ENCODE measurements at places on chromosomes 6 and 20.
A peak's percentile ranks its signal among the peaks of the same experiment; 100 is the strongest.

- DNase-seq = no peak
Observed at GRCh38 chr6:96947055-96947454, 22.5 kb downstream of the KLHL32 start.

- DNase-seq = peak; percentile 93
Observed at GRCh38 chr6:15948930-15949900, 179.7 kb upstream of the MYLIP start.

GRCh38 chr20:20820785-20821483, 108.5 kb upstream of the RALGAPA2 start:
- no peak for DNase-seq

DNA sequence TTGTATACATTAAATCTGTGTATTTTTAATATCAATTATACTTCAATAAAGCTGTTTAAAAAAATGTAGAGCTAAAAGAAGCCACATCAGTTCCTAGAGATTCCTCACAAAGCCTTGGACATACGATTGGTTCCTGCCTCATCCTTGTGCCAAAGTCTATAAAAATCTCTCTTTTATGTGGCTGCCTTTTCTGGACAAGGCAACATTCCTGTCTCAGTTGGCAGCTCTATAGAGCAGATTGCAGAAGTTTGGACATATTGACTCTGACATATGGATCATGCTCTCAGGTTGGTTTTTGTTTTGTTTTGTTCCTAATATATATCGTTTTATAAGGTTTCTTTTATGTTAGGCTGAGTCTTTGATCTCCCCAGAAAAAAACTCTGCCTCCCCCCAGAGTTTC, 148.9 kb downstream of the MAFB start:
- DNase-seq = no peak

GRCh38 chr6:56151609-56152224, 95.7 kb downstream of the COL21A1 start:
- no peak for DNase-seq

DNA sequence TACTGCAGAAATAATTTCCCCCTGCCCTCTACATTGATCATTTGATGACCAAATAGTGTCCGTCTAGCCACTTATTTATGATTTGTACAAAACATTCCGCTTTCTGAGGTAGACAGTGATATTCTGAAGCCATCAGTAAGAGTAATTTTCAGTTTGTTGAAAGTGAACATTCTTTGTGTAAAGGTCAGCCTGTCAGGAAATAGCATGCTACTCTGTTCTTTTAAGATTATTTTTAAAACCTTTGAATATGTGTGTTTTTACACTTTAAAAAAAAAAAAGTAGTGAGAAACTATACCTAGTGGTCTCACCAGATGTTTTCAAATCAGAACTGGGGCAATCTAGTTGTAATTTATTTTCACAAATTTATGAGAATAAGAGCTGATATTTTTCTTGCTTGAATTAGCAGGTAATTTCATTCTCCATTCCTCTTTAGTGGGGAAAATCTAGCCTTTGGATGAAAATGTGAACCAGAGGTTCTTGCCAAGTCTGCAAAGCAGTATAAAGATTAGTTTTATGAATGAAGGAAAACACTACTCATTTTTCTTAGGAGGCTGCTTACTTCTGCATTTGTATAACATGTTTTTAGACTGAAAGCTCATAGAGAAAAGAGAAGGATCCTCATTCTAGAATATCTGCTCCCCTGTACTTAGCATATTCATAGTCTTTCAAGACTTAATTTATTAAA, 12.1 kb upstream of the REV3L start:
- DNase-seq = no peak

DNA sequence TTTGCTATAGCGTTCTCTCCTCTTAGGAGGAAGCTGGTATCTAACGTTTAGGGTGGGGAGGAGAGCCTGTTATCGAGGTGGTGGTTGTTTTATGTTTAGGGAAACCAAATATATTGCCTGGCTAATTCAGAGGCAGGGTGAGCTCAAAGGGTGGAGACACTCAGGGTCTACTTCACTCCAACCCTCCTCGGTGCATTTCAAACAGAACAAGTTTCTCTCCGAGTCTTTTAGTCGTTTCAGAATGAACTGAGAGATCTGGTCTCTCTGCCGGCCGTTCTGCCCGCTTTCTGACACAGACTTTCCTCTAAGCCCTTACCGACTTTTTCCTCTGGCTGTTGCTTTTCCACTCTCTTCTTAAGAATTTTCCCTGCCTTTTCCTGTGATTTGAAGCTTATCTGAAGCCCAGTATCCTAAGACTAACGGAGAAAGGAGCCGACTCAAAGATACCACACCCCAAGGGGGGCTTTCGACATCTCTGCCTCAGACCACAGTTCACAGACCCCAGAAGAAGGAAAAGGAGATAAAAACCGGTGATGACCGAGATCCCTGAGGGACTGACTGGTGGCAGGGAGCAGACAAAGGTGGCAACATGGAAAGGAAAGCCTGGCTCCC, 865 bp downstream of the STK38 start:
- DNase-seq = no peak

GRCh38 chr6:150334790-150335783, 33.7 kb upstream of the IYD start:
- peak; percentile 27 for DNase-seq

GRCh38 chr6:151007076-151007475, 141.6 kb downstream of the MTHFD1L start:
- DNase-seq = no peak

DNA sequence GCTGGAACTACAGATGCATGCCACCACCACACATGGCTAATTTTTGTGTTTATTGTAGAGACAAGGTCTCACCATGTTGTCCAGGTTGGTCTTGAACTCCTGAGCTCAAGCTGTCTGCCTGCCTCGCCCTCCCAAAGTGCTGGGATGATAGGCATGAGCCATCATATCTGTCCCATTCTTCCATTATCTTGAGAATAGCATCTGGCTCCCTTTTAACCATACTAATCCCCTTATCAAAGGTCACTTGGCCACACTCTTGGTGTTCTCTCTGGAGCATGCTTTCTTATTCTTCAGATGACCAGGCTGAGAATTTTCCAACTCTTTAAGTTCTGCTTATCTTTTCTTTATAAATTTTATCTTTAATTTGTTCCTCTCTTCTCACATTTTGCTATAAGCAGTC, 15.9 kb upstream of the TRERF1 start:
- no peak for DNase-seq

DNA sequence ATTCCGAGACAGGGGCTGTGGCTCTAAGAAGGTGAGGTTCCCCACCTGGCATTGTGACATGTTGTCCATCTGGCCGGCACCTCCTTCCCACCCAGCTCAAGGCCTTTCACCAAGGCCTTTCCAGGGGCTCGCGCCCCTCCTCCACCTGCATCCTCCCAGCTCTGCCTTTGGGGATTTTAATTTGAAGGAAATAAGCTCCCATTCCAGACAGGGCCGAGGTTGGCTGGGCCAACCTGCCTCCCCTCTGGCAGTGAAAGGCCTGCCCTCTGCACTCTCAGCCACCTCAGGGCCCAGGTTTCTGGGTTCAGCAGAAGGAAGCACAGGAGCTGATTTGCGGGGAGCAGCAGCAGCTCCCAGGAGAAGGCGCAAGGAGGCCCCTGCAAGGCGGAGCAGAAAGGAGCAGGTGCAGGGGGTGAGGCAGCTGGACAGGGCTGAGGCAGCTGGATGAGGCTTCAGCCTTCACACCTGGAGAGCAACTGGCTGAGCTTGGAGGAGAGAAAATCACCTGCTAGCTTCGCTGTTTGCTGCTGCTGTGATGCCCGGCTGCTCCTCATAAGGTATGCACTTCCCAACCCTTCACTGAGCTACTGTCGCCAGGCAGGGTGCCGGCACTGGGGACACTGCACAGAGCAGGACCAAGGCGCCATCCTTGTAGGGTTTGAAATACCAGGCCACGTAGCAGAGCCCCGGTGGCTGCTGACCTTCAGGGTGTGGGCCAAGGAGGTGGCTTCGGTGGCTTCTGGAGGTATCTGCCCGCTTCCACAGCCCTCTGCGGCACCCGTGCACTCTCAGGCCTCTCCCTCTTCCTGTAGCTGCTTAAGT, 147.0 kb downstream of the SYNDIG1 start:
- DNase-seq = no peak

- no peak for DNase-seq
Observed at GRCh38 chr20:8133851-8134451, 1.9 kb downstream of the PLCB1 start.

DNA sequence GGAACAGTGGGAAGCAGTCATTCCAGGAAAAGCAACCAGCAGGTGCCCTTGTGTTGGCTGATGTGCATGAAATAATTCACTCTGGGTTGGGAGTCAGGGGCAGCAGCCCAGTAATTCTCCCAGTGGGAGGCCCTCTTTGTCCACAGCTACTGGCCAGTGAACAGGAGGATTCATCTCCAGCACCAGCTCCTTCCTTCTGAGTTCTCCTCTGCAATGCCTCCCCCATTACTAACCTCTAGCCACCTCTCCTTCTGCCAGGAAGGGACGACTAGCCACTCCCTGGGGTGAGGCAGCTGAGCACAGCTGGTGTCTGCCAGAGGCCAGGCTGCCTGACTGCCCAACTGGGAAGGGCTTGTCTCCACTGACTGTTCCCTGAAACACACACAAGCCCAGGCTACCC, 12.5 kb upstream of the R3HDML start:
- DNase-seq = no peak

All from NCI-H774 (cell line).